ENCODE measurements at places on chromosomes 16 and 17.

DNA sequence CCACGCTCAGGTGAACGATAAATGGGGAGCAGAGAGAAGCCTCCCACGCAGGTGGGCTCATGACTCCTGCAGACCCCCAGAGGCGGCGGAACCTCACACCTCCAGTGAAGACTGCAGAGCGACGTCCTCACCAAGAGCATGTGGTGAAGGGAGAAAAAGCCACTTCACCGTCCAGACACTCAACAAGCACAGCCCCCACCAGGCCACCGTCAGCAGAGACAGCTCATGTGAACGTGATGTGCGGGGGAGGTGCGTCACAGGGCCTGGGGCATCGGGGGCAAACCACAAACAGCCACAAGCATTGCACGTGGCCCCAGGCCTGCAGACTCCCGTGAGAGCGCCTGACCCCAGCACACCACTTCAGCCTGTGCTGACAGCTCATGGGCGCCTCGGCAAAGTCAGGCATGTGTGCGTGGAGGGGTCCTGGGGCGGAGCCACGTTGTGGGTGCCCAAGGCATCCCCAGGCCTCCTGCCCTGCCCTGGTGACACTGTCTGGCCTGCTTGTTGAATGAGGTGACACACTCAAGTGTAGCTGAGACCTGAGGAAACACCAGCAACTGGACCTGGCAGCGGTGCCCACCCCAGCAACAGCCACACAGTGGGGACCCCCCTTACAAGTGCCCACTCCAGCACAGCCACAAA is 19.0 kb downstream of the LMF1 start:
- no peak for DNase-seq

DNA sequence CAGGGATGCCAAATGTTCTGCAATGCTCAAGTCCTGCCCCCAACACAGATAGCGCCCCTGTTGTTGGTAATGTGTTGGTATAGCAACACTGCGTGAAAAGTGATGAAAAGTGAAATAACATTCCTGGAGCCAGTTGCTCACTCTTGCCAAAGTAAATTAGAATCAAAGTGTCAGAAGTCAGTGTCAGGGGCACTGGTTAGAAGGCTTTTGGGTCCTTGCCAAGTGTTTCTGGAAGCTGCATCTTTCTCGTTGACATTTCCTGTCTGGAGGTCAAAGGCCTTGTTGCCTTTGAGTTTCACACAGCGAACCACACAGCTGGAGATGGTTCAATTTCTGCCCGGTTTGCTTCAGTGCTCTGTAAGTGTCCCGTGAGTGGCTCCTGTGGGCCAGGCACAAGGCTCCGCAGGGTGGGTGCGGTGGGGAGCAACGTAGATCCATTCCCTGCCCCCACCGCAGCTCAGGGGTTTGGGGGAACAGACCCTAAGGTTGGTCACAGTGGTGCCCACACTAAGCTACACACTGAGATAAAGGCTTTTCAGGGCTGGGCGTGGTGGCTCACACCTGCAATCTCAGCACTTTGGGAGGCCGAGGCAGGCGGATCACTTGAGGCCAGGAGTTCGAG is 3.6 kb upstream of the SLC16A5 start:
- no peak for DNase-seq

GRCh38 chr16:72850021-72850420 is 197.9 kb downstream of the ZFHX3 start:
- DNase-seq: no peak

DNA sequence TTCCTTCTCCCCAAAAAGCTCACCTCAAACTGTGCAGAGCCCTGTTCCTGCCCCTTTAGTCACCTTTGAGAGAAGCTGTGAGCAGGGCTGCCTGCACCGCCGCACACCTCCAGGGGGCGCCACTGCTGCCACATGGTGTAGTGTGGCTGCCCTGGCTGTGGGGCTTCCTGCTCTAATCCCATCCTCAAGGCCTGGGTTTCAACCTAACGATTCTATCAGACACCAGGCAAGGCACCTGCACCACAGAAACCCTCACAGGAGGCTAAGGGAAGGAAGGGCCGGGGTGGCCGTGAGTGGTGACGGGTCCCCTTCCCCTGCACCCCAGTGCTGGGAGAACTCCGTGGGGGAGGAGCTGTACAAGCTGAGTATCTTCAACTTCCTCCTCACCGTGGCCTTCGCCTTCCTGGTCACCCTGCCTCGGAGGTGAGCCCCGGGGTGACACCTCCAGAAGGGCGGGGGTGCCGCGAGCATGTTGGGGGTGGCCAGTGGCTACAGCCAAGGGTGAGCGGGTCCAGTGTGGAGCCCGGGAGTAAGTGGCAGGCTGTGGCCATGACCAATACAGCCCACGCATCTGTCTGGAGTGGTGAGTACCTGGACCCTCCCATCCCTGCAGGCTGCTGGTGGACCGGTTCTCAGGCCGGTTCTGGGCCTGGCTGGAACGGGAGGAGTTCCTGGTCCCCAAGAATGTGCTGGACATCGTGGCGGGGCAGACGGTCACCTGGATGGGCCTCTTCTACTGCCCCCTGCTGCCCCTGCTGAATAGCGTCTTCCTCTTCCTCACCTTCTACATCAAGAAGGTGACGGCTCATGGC is 7.0 kb downstream of the TMC8 start:
- DNase-seq: no peak

GRCh38 chr17:58337600-58338453 is 9.2 kb upstream of the TSPOAP1 start:
- DNase-seq: no peak

DNA sequence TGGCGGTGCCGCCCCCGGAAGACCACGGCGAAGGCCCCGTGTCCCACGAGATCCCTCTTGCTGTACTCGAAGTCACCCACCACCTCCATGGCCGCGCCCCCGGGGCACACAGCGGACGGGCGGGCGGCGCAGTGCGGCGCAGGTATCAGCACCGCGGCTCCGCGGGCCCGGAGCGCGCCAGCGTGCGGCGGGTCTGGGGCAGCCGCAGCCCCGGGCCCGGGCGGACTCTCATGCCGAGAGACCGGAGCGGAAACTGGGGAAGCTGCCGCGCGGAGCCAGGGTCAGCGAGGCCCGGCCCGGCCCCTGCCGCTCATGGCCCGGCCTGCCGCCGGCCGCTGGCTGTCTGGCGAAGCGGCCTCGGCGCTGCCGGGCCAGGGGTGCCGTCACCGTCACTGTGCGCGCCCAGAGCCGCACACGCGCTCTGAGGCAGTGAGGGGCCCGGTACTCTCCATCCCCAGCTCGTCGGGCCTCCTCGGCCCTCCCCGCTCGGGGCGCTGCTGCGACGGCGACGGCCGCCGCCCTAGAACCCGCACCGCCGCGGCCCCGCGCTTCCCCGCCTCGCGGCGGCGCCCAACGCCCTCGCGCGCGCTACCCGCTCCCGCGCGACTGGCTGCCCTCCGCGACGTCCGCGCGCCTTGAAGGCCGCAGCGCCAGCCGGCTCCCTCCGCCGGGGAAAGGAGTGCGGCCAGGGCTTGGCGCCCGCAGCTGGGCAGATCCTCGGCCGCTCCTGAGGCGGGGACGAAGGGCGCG is at the start of gene ULK2:
ULK2 (minus strand) TSS at position 608 of the 750 bp plus-strand sequence; CDS start at position 89, 519 bp downstream.
- DNase-seq: no peak

- DNase-seq: no peak
Measured at GRCh38 chr17:75654176-75654575, 12.8 kb downstream of the RECQL5 start.

DNA sequence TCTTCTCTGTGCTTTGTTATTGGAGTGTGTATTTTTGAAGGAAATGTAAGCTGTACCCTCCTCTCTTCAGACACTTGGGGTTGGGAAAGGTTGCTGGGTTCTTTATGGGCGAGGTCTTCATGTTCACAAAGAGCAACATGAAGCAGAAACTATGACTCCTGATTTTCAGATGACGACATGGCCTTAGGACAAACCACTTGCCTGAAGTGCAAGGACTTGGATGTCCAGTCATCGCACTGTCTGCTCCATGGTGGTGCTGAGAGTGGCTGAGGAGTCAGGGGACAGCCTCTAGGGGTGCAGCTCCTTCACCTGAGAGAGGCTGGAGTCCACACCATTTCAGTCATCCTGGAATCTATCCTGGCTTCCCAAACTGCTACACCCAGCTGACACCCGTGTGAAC is 183.9 kb upstream of the CDH5 start:
- no peak for DNase-seq

DNA sequence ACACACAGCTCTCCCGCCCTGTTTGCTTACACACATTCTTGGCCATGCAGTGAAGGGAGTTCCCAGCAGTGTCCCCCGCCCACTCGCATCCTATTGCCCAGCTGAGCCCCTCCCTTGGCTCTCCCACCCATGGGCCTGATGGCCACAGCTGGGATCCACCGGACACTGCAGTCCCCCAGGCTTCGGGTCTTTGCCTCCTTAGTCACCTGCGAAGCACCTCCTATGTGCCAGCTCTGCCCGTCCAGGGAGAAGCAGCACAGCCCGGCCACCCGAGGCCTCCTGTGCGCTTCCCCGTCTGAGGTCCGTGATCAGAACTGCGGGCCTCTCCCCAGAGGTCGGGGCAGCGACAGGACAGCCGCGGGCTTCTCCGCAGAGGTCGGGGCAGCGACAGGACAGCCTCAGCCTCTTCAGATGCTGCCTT is 136.9 kb downstream of the BANP start:
- DNase-seq: no peak

- no peak for DNase-seq
Measured at GRCh38 chr17:742147-742793, 9.8 kb downstream of the GEMIN4 start.

GRCh38 chr17:61208301-61209105 is 191.1 kb upstream of the TBX2 start:
- no peak for DNase-seq

DNA sequence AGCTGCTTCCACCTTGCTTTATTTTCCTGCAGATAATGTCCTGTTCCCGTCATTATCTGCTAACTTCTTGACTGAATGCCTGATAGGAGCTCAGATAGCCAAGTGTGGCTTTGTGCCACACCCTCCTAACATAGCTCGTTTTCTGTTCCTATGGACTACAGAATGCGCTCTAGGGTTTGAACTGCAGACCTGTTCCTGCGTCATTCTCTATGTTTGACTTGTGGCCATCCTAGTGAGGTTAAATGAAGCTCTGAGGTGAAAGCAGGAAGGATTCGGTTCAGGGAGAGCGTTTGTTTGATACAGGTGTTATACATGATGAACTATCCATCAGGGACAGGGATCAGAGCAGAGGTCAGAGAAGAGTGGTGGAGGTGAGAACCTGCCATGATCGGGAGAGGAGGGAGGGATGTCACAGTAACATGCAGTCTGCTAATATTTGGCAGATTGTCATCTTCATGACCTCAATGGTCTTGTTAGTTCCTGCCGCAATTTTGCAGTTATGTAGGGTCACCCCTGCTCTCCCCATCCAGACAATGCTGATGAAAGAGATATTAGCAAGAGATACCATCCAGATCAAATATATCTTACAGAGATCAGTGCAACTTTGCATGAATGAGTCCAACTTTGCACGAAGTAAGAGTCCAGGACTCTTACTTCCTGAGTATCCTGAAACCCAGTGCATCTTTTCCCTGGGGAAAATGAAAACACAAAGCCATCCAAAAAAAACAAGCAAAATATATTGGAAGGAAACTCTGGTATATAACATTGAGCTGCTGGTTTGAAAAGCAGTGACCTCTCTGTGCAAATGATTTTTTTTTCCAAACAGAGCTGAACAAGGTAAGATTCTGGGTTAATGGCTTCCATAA is 32.8 kb downstream of the MPHOSPH6 start:
- DNase-seq: no peak

- DNase-seq: no peak
Measured at GRCh38 chr17:79563237-79564013, 47.4 kb downstream of the RBFOX3 start.

DNA sequence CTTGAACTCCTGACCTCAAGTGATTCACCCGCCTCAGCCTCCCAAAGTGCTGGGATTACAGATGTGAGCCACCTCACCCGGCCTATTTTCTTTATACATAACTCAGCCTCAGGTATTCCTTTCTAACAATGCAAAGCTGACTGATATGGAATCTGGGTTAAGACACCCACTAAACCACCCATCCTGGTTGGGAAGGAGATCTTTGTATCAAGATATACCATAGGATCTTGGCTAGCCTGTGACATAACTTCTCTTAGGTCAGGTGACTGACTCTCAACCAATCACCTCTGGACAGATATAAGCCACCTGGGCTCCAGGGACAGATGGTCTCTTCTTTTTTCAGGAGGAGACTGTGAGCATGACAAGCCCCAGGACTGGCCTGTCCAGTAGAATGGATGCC is 51.2 kb upstream of the NKD1 start:
- no peak for DNase-seq

GRCh38 chr16:85917959-85918358 is 19.0 kb downstream of the IRF8 start:
- DNase-seq: no peak

GRCh38 chr16:15952265-15952711 is 2.9 kb downstream of the ABCC1 start:
- DNase-seq: no peak

- no peak for DNase-seq
Measured at GRCh38 chr16:19717314-19717713, 713 bp downstream of the KNOP1 start.

DNA sequence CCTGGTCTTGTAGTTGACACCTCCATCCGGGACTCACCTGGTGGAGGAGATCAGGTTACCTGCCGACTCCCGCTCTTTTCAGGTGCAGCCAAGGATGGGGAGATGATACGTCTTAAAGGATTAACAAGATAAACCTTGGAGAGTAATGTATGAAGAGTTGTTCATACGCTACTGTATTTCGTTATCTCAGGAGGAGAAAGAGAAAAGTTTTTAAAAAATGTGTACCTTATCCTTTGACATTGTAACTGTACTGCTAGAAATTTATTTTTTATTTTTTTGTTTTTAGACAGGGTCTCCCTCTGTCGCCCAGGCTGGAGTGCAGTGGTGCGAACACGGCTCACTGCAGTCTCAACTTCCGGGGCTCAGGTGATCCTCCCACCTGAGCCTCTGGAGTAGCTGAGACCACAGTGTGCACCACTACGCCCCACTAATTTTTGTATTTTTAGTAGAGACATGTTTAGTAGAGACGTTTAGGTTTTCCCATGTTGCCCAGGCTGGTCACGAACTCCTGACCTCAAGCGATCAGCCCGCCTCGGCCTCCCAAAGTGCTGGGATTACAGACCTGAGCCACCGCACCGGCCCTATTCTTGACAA is 764 bp upstream of the SMURF2 start:
- no peak for DNase-seq

- no peak for DNase-seq
Measured at GRCh38 chr16:82033683-82034300, 1.3 kb upstream of the HSD17B2 start.

GRCh38 chr17:11035681-11036080 is 197.8 kb upstream of the PIRT start:
- DNase-seq: no peak

DNA sequence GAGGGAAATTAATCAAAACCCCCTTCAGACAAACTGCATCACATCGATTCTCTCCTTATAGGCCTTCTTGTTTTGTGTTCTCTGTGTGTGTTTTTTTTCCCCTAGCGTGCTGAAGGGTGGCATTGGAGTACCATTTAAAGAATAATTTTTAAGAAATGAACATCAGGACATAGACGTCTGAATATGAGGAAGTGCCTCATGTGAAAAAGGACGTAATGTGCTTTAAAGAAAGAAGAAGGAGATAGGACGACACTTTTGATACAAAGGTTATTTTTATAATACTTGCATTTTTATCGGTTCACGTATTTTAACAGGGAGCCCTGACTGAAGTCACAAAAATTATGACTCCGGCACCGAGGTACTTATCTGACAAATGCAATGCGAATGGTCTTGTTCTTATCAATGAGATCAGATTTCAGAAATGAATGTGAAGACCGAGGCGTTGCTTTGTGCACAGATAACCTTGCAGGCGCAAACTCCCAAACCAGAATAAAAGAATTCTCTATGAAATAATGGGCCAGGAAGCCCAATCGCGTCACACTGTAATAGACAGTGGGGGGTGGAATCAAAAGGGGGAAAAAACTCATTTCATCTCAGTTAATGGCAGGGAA is 606.3 kb downstream of the MAF start:
- no peak for DNase-seq

- no peak for DNase-seq
Measured at GRCh38 chr16:57635266-57636097, 7.1 kb downstream of the ADGRG1 start.
